DMS53 (cell line): ENCODE measurements at places on chromosomes 12 and 14.

- DNase-seq = no peak
These were observed 103.5 kb downstream of the CACNA1C start for GRCh38 chr12:2156333-2156732.

DNA sequence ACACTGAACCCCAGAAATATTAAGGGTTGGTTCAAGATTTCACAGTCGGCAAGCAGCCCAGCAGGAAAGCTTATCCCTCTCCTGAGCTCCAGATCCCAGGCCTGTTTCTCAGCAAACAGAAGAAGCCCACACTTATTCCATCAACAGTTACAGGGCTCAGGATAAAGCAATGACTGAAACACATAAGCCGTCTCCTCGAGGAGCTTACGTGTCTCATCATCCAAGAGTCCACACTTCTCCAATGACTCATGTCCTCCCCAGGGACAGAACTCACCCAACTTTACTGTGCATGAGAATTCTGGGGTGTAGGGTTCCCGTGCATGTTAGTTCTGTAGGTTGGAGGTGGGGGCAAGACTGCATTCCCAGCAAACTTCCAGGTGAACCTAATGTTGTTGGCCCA, 31.2 kb downstream of the GSC start:
- DNase-seq = no peak

GRCh38 chr14:99484106-99484505, 2.9 kb downstream of the CCNK start:
- DNase-seq = no peak

DNA sequence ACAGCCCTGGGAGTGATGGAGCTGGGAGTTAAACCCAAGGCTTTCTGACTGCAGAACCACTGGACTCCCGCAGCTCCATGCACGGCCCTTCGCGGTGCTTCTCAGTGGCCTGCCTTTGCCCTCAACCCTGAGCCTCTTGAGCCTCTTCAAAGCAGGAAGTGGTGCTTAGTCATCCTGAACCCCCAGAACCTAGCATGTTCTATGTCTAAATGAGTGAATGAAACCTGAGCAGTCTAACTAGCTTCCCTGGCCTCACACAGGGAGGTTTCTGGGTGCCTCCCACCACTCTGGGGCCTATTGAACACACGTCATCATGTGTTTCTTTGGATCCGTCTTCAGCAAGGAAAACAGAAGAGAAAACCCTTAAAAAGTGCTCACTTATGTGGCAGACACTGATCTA, 117.9 kb upstream of the SFSWAP start:
- DNase-seq = peak; percentile 60

- DNase-seq = peak; percentile 95
These were observed 44.5 kb downstream of the KDM2B start for GRCh38 chr12:121536054-121536898.

DNA sequence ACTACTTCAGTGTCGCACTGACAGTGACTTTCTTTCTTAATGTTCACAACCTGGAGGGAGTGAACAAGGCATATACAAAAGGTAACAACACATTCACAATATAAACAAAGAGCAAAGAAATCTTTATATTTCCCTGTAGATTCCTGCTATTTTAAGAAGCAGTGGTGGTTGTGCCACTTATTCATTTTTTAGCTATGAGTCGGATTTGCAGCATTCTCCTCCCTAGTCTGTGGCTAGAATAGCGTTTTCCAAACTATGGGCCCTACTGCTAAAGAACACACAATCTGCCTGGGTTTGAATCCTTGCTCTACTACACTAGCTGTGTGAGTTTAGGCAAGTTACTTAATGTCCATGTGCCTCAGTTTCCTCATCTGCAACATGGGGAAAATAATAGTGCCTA, 18.6 kb upstream of the MDM1 start:
- no peak for DNase-seq

GRCh38 chr12:7403466-7403865, 40.5 kb downstream of the CD163L1 start:
- peak; percentile 27 for DNase-seq

- no peak for DNase-seq
These were observed 219.8 kb downstream of the SLC2A13 start for GRCh38 chr12:39886106-39886505.

GRCh38 chr12:113388351-113388750, 15.3 kb downstream of the SDS start:
- no peak for DNase-seq

GRCh38 chr12:131194166-131194565, 240.5 kb downstream of the ADGRD1 start:
- DNase-seq = peak; percentile 42

DNA sequence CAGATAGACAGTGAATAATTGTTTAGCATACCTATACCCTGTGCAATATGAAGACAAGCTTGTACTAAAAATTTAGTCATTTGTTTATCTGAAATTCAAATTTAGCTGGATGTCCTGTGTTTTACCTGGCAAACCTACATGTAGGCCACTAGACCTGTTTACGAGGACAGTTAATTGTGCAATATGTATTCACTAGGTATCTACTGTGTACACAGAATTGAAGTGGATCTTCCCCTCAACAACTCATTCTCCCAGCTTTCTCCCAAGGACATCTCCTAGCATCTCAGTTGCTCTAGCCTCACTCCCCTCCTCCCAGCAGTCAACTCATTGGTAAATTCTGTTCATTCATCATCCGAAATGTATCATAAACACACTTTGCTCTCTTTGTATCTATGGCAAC, 25.3 kb downstream of the AK7 start:
- DNase-seq = peak; percentile 9

- no peak for DNase-seq
These were observed 55.4 kb downstream of the PLXNC1 start for GRCh38 chr12:94203796-94204195.

- no peak for DNase-seq
These were observed 102.0 kb upstream of the PWP1 start for GRCh38 chr12:107583551-107583950.

- no peak for DNase-seq
These were observed 9.5 kb upstream of the NUMB start for GRCh38 chr14:73467800-73468199.
